ENCODE measurements at places on chromosomes 4 and X.
A peak's percentile ranks its signal among the peaks of the same experiment; 100 is the strongest.

GRCh38 chr4:27024805-27025204 is 164.2 kb downstream of the STIM2 start:
- DNase-seq, result no peak

DNA sequence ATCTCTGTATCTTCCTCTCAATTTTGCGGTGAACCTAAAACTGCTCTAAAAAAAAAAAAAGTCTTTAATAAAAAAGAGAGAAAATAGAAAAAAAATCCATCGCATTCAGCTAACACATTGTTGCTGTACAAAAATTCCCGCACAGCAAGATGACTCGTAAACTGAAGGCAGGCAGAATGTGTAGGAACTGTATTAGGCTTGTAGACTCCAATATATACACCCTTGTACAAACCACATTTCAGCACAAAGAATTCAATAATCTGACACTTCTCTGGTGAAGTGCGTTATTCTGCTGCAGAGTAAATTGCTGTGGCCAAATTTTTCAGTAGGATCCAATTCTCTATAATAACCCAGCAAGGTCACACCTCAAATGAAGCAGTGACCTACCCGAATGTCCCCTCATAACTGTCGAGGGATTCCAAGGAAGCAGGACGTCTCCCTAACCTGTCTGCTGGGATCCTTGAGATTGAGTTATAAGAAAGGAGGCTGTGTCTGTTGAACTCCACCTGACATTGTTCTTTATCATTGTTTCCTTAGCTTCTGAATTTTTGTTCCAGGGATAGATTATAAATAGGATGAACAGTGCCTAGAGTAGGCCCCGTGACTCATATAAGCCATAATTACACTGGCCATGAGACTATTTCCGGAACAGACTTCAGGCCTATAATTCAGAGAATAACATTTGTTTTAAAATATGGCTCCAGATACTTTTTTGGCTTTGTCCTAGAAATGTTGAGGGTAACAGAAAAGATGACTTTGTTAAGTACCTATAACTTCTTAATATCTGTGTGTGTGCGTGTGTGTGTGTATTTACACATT is 348.3 kb downstream of the PCDH7 start:
- DNase-seq, result no peak

GRCh38 chr4:11799196-11799595 is 370.5 kb upstream of the HS3ST1 start:
- no peak for DNase-seq

GRCh38 chrX:9693307-9694001 is 72.2 kb downstream of the GPR143 start:
- no peak for DNase-seq

DNA sequence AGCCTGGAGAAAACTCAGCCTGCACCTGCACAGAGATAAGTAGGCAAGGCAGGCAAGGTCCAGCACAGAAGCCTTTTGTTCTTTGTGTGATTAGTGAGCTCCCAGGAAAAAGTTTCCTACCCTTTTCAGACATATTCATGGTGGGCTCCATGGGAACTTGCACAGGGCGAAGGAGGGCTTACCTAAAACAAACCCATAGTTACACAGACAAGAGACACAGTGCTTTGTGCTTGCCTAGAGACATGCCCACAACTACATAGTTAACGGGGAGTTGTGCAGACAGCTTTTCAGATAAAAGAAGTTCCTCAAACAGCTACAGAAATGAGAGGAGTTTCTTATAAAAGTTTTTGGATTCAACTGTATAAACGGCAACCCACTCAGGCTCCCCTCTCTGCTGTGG is 180.5 kb downstream of the GLUD2 start:
- no peak for DNase-seq

- no peak for DNase-seq
Measured at GRCh38 chr4:85486425-85487086, 11.6 kb downstream of the ARHGAP24 start.

- DNase-seq, result no peak
Measured at GRCh38 chr4:25865586-25865985, 2.8 kb upstream of the SEL1L3 start.

- DNase-seq, result no peak
Measured at GRCh38 chr4:182904211-182904761, 12.9 kb downstream of the DCTD start.

DNA sequence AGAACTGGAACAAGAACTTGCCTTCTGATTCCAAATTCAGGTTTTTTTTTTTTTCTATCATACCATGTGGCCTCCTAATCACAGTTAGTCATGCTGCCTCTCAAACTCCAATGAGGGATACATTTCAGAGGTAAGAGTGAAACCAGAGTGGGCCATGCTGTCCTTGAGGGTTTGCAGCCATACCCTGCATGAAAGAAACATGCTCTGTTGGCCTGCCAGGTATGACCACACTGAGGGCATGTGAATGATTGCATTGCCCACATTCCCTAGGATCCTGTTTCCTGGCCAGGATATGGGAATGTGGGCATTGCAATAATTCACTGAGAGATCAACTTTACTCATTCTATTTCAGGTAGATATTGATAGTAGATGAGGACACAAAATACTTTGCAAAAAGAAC is 56.4 kb upstream of the DDIT4L start:
- DNase-seq, result no peak

DNA sequence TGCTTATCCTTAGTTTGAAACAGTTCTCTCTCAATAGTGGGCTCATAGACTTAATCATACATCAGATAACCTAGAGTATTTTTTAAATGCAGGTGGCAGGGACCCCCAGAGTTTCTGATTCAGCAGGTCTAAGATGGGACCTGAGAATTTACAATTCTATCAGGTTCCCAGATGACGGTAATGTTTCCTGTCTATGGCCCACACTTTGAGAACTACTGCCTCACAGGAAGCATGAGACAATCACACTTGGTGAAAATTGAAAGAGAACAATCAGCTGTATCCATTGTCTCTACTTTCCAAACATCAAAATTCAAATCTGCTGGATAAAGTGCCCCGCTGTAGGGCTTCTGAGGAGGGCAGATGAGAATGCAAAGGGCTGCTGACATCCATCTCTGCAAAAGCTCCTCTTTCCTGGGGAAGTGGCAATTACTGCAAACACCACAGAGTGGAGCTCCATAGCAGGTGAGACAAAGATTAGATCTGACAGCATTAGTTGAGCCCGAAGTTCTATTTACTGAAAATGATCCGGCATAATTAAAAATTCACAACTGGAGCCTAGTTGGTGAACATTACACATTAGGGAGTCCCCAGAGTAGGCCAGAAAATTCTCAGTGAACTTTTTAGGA is 187.8 kb upstream of the MBNL3 start:
- DNase-seq, result no peak

DNA sequence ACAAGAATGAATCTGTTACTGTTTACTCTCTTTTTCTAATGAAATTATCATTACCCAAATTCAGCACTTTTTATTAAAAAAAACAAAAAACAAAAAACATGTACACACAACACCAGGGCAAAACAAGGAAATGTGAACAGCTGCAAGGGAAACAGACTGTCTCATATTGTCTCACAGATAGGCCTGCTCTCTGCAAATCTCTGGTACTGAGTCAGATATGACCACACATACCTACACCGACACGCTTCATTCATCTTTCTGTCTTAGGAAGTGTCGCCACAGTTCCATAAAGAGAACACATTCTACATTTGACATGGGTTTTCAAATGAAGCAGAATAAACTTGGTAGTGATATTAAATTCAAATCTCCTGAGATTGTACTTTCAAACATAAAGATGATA is 92.2 kb upstream of the GPR34 start:
- no peak for DNase-seq

GRCh38 chr4:112908511-112908910 is 140.9 kb upstream of the ANK2 start:
- DNase-seq, result no peak

DNA sequence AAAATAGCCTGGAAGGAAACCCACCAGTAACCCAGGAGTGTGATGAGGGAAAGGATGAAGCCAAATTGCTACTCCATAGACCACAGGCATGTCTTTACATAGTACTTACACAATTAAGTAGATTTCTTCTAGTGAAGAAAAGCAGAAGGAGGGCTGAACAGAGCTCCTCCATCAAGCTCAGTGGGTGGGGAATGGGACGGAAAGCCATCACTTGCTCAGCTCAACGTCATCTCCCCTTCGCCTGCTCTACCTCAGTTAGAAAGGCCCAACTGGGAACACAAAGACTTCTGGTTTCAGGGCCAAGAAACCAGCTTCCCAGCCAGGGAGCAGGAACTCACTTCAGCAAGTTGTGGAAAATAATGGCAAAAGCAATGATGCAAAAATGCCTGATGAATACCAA is 36.6 kb downstream of the ADGRG2 start:
- no peak for DNase-seq

DNA sequence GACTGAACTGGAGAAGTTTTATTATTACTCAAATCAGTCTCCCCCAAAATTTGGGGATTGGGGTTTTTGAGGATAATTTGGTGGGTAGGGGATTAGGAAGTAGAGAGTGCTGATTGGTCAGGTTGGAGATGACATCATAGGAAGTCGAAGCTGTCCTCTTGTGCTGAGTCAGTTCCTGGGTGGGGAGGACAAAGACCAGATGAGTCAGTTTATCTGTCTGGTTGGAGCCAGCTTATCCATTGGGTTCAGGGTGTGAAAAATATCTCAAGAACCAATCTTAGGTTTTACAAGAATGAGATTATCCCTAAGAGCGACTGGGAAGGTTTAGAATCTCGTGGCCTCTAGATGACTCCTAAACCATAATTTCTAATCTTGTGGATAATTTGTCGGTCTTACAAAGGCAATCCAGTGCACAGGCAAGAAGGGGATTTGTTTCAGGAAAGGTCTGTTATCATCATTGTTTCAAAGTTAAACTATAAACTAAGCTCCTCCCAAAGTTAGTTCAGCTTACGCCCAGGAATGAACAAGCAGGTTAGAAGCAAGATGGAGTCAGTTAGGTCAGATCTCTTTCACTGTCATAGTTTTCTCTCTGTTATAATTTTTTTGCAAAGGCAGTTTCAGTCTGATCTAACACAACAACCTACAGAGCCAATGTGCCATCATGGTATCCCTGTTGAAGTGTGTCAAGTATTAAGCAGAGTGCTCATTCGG is 274.5 kb downstream of the SLC7A11 start:
- DNase-seq, result no peak

DNA sequence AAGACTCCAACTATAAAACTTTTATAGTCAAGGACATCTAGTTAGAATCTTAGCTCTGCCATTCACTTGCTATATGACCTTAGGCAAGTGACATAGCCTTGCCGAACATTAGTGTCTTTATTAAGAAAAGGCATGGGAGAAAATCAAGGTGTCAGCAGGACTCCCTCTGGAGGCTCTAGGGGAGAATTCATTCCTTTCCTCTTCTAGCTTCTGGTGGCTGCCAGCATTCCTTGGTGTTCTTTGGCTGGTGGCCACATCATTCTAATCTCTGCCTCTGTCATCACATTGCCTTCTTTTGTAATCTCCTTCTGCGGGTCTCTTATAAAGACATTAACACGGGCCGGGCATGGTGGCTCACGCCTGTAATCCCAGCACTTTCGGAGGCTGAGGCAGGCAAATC is 99.8 kb downstream of the PPP1R2C start:
- DNase-seq, result no peak

GRCh38 chr4:19698961-19699360 is 552.7 kb upstream of the SLIT2 start:
- no peak for DNase-seq

GRCh38 chr4:242121-242848 is 63.0 kb downstream of the ZNF732 start:
- peak; percentile 8 for DNase-seq

GRCh38 chr4:2172627-2173231 is 69.2 kb downstream of the HAUS3 start:
- no peak for DNase-seq

DNA sequence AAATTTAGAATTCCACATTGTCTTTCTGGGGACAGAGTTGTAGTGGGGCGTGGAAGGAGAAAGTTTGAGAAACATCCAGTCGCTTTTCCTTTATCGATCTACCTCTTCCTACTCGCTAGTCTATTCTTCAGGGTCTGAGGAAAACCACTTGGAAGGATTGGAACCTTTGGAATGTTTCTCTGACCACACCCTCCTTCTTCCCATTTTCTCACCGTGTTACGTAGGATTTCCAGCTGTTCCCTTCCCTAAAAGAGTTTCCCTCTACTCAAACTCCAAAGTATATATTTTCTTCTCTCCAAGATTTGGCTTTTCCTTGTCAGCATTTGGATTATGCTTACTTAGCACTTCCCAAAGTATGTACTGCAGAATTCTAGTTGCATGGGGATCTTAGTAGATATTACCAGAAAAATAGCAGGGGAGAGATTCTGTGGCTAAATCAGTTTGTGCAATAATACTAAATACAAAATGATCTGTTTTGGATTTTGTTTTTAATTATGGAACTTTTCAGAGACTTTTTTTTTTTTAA is 4.9 kb downstream of the ENPEP start:
- DNase-seq, result no peak

- DNase-seq, result no peak
Measured at GRCh38 chr4:123930996-123931395, 534.4 kb downstream of the SPRY1 start.

- DNase-seq, result no peak
Measured at GRCh38 chrX:78548012-78548411, 111.1 kb downstream of the RTL3 start.

- DNase-seq, result no peak
Measured at GRCh38 chrX:8204169-8204935, 33.3 kb upstream of the VCX2 start.

DNA sequence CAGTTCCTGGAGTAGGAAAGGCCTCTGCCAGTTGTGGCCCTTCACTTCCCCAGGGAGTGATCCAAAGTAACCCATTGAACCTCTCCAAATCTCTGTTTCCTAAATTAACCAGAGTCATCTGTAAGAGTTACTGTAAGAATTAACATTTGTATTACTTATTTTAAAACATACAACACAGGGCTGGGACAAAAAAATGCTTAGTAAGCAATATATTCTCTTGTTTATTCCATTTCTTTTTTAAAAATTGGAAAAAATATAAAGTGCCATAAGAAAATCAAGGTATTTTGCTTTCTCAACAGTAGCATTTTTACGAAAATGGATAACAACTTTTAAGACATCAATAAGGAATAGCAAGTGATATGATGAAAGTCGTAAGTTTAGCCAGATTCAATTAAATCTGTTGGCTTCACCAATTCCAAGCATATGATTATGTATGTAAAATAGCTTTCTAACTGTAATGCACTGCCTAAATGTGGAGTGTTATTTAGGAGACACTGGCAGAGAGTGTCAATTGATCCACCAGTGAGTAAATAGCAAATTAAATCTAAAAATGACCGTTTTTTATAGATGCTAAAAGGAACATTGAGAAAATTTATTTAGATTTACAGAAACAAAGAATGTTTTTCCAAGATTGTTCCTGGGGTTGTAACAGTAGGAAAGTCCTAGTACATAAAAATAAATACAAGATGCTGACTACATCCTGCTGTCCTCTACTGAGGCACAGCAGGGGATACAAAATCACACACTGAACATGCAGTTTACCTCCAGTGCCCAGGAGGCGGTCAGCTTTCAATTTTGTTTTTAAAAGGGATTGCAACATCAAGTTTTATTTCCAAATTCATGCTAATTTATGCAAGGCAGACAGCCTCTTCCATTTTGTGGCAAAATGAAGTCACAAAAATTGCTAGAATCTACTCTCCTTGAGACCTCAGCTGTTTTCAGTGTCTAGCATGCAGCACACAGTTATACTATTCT is 53.7 kb downstream of the GPM6A start:
- no peak for DNase-seq

Measured in right kidney (tissue), 9 donors.